ENCODE measurements at places on chromosomes 12 and 14.

- ATAC-seq = no peak
Measured at GRCh38 chr12:52121824-52122539, 42.5 kb downstream of the SMIM41 start.

DNA sequence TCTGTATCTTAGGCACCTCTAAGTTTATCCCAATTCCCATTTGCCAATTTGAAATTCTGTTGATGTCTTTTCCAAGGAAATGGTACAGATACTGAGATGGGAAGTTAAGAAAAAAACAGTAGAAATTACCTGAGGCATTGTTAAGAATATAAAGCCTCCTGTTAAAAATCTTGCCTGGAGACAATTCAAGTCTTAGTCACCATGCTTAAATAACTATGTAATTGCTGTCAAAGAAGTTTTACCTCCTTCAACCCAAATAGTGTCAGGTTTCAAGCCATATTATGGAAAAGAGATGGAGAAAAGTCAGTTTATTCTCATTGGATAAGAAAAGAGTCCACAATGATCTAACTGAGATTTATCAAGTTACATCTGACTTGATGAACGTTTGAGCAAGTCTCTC lies 974.7 kb downstream of the GALC start:
- ATAC-seq = no peak

DNA sequence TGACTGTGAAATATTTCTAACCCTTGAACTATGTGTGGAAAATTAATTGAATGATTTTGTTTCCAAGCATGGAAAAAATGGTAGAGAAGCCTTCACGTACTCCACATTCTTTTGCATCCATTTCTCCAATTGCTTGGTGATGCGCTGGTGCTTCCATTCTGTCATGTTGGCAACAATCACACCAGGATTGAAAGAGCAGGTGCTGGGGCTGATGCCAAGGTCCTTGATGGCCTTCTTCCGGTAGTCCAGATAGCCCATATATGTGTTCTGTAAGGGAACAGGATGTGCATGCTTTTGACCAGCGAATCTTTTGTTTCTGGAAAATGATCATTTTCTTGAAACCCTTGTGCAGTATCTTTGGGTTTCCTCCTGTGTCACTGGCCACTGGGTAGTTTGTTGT lies 28.6 kb downstream of the TDG start:
- ATAC-seq = no peak

DNA sequence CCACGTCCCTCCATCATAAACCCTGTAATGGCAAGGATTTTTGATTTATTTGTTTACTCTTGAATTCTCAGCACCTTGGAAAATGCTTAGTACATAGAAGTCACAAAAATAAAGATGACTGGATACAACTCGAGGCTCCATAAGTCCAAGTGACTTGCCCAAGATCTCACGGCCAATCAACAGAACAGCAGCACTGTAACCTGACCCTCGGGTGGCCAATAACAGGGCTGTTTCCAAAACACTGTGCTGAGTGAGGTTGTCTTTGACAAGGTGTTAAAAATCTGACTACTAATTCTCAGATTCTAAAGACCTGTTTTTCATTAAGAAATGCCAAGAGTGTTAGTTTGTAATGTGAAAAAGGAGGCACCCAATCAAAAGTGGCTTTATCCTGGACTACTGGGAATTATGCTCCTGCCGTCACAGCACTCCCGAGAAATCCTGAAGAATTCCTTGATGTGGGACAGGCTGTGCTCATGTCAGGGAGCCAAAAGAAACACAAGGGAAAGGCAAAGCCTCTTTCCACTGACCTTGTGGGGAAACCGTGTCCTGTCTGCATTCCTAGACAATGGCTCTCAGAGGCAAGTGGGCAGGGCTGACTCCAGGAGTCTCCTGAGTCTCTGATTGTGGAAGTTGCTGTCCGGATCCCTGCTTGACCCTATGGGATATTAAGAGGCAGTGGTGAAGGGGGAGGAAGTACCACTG lies 204.7 kb upstream of the PELI2 start:
- no peak for ATAC-seq

- ATAC-seq = no peak
Measured at GRCh38 chr14:23376482-23377197, at the start of gene CMTM5. Gene CMTM5 (plus strand): TSS chr14:23377046. CDS start chr14:23377252, 206 bp downstream.

DNA sequence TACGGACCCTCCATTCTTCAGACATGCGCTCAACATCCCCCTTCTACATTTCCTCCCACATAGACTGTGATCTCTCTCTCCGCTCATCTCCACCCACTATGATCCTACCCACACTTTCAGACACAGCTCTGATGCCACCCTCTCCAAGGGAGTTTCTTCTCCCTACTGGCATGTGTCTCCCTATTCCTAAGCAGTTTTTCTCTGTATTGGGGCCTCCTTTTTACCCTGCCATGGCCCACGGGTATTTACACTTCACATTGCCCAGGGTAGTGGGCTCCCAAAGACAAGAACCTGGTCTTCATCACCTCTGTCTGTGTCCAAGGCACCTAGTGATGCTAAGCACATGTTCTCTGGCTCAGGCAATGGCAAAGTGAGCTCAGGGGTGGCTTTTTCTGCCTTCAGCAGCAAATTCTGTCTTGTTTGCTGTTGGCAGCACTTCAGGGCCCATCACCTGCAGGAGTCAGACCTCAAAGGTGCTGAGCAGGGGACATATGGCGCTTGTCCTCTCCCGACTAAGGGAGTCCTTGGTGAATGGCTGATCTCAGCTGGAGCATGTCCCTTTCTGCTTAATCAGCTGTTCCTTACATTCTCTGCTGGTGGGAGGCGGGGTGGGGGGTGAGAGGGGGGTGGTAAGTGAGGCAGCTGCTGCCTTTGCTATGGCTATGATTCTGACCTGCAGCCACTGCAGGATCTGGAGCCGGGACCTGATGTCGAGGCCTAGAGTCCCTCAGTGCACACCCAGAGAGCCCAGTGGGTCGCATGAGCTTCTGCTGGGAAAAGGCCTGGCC lies 256.8 kb downstream of the PCNX1 start:
- peak; percentile 12 for ATAC-seq

DNA sequence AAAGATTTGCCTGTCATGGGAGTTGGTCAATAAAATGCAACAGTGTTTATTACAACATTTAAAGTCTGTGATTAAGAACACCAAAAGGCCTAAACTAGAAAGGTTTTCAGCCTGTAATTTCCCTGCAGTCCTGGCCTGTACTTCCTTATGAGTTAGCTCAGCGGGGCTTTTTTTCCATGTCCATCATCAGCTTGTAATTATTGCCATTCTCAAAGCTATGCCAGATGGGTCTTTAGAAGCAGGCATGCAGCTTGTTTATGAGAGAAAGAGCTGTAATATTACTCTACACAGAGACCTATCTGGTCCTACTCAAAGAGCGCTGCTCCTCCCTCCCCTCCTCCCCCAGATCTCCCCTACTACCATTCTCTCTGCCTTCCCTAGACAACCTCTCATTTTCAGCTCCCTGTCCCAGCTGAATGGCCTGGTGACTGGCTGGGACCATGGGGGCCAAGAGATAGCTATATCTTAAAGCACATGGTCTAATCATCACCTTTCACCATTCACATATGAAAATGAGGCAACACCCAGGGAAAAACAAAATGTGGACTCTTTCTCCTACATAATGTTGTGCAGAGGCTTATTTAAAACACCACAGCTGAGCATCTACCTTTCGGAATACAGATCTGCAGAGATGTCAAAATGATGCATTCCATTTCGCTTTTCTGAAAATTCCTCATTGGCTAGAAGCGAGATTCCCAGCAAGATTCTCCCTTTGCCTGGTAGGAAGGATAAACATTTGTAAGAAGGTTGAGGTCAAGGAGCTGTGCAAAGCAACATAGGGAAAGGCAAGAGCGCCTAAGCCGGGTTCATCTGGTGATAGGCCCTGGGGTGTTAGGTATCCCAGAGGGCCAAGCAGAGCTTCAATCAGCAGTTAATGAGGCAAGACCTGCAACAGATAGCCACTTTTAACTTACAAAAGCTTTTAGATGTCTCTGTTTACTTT lies 209.7 kb upstream of the CDKN3 start:
- no peak for ATAC-seq

DNA sequence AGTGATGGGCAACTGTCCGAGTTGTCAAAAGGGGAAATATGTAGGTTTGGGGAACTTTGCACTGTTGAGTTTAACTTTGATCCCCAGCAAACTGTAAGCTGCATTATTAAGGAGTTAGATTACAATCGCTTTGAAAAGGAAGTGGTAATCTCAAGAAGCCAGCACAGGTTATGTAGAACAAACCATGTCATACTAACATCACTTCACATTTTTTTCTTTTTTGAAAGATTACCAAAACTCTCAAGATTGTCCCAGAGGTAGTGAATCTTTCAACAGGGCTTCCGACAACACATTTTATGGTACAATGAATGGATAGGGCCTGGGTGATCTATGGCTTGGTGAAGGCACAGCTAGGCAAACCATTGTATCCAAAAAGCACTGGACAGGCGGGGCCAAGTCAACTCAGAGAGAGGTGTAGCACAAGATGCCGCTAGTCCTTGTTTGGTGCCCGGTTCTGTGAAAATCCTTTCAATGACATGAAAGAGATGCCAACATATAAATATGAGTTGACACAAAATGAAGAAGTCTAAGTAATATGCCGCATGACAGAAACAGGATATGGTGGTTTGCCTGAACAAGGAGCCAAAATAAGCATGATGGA lies 24.3 kb upstream of the PARP11 start:
- no peak for ATAC-seq

- ATAC-seq = no peak
Measured at GRCh38 chr14:99481745-99482099, 513 bp downstream of the CCNK start.

- ATAC-seq = no peak
Measured at GRCh38 chr12:77120156-77121085, 55.1 kb upstream of the E2F7 start.

- ATAC-seq = no peak
Measured at GRCh38 chr12:132623072-132623869, 4.7 kb downstream of the P2RX2 start.

DNA sequence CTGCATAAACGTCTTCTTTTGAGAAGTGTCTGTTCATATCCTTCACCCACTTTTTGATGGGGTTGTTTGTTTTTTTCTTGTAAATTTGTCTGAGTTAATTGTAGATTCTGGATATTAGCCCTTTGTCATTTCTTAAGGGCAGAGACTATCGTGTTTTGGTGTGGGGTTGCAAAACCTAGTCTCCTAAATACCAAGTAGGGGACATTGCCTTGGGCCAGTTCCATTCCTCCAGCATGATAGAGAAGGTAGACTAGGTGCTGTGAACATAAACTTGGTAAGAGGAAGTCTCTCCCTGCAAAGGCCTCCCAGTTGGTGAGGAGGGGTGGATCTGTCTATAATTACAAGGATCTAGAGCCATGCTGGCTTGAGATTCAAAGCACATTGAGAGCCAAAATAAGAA lies 390.7 kb downstream of the VRK1 start:
- ATAC-seq = no peak

DNA sequence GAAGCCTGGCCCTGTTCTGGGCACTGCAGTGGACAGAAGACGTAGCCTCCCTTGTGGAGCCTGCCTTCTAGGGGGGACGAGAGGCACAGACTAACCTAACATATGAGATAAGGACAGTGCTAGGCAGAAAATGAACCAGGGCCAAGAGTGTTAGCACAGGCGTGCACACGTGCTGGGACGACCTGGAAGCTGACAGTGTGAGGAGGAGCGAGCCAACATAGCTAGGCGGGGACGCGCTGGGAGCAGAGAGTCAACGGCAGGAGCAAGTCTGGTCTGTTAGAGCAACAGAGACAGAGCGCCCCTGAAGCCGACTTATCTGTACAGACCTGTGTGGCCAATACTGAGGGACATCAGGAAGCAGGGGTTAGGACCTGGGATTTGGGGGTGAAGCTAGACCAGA lies 8.0 kb downstream of the PXMP2 start:
- ATAC-seq = no peak

GRCh38 chr14:62179367-62180018 lies 417.3 kb downstream of the SNAPC1 start:
- ATAC-seq = no peak

GRCh38 chr14:68269136-68269927 lies 449.8 kb downstream of the RAD51B start:
- ATAC-seq = no peak

GRCh38 chr12:18556161-18556560 lies 181.7 kb downstream of the PLCZ1 start:
- ATAC-seq = no peak

GRCh38 chr12:65822732-65823512 lies 1.4 kb upstream of the HMGA2 start:
- no peak for ATAC-seq

GRCh38 chr14:68606176-68606575 lies 186.7 kb downstream of the ZFP36L1 start:
- ATAC-seq = no peak

DNA sequence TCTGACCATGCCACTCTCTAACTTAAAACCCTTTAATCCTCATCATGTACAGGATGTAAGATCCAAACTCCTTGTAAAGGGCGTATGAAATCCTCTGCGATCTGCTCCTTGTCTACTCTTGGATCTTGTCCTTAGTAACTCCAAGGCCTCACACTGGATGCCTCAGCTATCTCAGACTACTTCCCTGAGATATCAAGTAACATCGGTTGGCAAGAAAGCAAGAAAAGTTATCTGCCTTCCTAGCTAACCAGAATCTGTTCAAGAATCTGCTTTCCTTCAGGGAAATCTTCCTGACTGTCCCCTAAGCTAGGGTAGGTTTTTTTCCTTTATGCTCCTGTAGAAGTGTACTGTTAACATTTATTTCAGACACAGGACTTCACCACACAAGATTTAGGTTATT lies 82.6 kb downstream of the TAOK3 start:
- ATAC-seq = no peak

DNA sequence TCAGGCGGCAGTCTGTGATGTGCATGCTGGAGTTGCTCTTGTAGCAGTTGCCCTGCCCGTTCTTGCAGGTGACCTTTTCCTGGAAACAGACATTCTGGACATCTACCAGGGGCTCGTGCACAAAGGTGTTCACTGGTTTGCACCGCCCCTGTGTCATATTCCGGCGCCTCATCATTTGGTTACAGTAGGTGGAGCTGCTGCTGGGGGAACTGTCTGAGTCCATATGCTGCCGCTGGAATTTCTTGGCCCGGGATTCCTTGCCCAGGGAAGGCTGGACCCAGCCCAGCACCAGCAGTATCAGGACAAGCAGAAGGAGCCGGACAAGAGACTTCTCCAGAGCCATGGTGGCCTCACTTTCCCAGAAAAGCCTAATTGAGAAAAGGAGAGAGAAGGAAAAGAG lies 918 bp downstream of the RNASE1 start:
- ATAC-seq = no peak

DNA sequence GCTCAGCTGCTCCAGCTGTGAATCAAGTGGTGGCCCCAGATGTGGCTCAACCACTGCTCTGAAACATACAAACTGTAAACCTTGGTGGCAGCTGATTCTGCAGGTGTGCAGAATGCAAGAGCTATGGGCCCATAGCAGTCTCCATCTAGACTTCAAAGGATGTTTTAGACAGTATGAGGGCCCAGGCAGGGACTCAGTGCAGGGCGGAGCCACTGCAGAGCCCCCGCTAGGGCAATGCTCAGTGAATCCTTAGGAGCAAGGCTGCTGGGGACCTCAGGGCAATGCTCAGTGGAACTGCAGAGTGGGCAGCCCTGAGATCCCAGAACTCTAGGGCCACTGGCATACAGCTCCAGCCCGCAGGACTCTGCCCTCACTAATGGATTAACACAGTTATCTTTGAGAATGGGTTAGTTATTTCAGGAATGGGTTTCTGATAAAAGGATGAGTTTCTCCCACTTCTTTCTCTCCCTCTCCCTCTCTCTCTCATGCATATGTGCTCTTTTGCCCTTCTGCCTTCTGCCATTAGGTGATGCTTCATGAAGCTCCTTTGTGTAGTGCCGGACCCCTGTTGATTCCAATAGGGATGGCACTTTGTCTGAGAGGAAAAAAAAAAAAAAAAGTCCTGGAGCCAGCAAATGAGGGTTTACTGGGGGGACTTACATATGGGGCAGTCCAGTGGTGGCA lies 48.4 kb upstream of the JDP2 start:
- no peak for ATAC-seq
